Spinal cord (tissue), 10 donors: ENCODE measurements at places on chromosomes 5 and 9.

DNA sequence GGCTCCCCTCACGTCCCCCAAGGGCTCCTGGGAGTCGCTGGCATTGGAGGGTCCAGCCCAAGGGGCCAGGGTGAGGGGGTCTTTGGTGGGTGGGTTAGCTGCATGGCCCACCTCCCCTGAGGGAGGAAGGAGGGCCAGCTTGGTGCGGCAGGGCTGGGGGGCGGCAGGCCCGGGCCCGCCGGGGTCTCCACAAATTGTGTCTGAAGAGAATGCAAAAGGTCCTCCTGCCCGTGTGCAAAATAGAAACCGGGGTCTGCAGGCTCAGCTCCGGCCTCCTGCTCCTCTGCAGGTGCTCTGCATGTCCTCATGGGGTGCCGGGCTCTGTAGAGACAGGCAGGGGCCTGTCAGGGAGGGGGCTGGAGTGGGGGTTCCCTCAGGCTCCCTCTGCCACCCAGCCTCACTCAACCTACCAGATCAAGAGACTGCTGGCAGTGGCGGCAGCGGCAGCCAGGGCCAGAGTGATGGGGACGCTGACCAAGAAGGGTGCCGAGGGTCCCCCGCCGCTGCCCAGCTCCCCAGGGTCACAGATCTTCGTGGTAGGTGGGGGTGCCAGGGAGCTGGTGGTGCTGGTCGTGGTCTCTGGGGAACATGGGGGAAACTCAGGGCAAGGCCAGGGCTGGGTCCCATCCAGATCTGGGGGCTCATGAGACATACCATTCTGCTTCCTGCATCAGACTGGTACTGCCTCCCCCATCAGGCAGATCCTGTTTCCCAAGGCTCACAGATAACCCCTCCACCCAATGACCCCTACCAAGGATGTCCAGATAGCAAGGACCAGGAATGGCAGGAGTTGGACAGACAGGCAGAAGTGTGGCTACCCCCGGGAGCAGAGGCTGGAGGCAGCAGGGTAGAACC, 29.2 kb upstream of the ENHO start:
- no peak for DNase-seq

GRCh38 chr5:74143721-74144330, 496.7 kb downstream of the ENC1 start:
- no peak for DNase-seq

GRCh38 chr9:111094433-111094924, 56.2 kb upstream of the LPAR1 start:
- DNase-seq, result no peak

- no peak for DNase-seq
These were observed 914 bp upstream of the CD72 start for GRCh38 chr9:35618854-35619799.

- DNase-seq, result no peak
These were observed 41.3 kb downstream of the CAVIN4 start for GRCh38 chr9:100619194-100619593.

DNA sequence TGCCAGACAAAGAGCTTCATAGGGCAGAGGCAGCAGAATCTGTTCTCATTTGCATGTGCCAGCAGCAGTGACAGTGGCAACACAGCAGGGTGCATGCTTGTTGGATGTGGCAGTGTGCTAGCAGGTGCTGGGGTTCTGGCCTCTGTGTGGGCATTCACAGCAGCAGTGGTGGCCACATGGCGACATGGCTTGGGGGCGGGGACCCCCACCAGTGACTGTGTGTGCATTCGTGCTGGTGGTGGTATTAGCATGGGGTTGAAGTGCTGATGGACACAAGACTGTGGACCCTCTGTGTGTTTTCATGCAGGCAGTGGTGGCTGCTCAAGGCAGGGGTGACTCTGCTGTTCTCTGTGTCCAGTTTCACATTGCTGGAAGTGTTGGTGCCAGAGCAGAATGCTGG, 183.2 kb upstream of the PDE4D start:
- DNase-seq, result no peak

DNA sequence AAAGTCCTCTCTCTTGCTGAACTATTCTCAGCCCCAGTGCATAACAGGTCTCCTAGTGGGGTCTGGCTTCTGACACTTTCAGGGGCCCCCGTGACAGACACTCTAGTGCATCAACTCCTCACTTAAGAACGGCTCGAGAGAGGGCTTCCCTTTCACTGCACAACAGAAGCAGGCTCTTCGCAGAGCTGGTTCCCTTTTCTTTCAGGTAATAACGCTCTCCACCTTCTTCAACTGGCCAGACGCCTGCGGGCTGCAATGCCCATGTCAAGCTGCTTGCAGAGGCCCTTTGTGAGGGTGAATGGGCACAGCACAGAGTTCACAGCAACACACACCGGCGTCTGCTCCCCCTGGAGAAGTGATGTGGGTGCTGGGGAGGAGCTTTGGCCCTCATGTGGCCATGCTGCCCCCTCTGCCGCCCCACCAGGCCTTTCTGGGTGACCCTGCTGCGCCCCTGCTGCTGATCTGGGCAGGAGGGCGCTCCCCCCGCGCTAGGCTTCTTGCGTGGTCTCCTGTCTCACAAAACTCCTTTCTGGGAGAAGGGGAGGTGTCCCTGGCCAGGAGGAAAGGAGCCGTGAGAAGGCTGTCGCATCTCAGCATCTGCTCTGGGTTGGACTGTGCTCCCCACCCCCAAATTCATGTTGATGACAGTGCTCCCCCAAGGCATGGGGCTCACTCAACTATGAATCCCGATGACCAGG, 2.4 kb downstream of the MRPL36 start:
- no peak for DNase-seq

DNA sequence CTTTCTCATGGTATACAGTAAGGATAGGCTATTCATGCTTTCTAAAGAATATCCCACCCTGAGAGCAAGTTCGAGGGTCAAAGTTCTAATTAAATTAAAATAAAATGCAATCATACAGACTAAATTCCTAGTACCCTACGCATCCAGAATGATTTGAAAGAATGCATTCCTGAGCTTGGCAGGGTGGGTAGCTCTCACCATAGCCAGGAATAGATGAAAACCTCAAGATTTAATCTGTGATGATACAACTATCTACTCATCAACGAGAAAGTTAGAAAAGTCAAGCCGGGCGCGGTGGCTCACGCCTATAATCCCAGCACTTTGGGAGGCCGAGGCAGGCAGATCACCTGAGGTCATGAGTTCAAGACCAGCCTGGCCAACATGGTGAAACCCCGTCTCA, 32.3 kb downstream of the SERINC5 start:
- DNase-seq, result no peak

DNA sequence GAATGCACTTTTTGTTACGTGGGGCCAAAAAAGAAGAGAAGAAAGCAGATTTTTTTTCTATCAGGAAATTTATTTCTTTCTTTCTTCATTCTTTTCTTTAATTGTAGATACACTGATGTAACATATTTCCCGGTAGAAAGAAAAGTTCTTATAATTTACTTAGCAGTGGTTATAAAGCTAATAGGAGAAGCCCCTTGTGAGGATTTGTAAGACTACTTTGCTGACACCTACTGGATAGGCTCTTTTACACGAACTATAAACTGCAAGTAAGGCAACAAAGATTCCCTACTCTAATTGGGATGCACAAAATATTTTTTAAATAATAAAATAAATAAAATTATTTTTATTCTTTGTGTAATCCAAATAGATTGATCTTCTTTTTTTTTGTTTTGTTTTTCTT, 284.4 kb downstream of the DNAH5 start:
- DNase-seq, result no peak

GRCh38 chr5:132483101-132483500, 7.5 kb downstream of the IRF1 start:
- no peak for DNase-seq

GRCh38 chr5:172723508-172723907, 47.5 kb downstream of the DUSP1 start:
- no peak for DNase-seq

DNA sequence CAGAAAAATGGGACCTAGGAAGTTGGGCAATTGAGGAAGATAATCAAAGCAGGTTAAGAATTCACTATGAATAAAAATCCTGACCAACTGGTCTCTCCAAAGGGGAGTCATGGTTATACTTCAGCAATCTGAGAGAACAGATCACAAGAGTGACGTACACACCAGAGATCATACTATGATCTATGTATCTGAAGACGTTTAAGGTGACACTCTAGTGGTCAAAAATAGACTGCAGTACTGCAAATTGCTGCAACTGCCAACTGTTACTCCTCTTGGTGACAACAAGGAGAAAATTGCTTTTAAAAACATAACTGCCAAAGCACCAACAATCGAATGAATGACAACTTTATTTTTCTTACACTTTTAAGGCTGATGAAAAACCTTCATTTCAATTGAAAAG, 4.9 kb downstream of the AK6 start:
- DNase-seq, result no peak

DNA sequence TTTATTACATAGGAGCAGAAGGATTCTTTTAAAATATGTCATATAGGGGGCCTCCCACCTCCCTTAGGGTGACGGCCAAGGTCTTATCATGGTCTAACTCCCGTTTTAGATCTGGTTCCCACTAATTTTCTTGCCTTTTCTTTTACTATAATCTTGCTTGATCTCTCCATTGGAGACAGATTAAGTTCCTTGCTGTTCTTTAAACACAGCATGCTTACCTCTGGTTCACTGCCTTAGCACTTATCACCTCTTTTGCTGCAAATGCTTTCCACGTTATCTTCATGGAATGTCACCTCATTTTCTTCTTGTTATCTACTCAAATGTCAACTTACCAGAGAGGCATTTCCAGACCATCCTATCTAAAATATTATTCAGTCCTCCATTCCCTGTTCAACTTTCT, 1047.6 kb downstream of the TLE4 start:
- DNase-seq, result no peak

GRCh38 chr5:178323541-178323865, 90.9 kb upstream of the PHYKPL start:
- no peak for DNase-seq

GRCh38 chr5:105836268-105836667, 1834.5 kb downstream of the EFNA5 start:
- DNase-seq, result no peak

DNA sequence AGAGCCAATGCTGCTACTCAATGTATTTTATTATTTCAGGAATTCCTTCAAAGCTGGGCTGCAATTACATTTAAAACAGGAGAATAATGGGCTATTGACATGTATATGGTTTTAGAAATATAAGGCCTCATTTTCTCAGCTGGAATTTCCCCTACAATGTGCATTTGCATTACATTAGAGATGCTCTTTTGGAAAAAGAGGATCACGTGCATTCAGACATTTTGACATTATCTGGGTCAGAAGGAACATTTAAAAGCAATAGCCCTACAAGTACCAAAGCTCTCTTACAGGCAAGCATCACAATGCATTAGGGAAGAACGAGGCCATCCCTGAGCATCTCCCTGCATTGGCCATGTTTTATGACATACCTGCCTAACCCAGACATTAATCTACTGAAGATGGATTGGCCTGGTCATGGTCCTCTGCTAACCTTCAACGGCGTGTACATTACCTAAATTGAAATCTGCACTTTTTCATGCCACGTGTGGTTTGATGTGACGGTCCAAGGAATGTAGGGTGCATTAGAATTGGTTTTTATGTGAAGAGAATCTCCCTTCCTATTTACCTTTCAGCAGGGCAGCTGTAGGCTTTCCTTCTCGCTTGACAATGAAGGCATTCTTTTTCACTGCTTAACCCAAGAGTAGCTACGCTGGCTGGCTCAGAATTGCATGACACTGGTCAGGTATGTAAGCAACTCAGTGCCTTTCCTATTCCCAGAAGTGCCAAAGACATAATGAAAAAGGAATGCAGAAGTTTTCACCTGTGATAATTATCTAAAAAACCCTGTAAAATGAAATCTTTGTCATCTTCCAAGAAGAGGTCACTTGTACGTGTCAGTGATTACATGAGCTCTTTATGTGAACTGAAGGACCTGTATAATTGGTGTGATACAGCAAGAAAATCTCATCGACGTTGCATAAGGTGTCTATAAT, 212.3 kb upstream of the MPDZ start:
- DNase-seq, result no peak

DNA sequence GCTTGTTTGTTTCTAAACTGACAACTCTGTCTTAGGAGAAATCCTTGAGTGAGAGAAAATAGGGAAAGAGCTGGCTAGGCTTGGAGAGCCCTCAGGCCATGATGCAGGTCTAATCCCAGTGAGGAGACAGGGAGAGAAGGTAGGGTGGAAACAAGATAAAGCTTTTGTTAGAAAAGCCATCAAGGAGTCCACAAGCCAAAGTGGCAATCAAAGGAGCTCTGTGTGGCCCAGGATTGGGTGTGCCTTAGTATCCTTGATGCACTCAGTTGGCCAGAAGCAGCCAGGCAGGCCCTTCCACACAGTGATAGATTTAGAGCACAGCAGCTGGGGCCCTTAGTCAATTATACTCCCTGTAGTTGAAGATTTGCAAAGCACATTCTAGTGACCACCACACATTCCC, 73.9 kb downstream of the ALDH7A1 start:
- DNase-seq, result no peak

- DNase-seq, result no peak
These were observed 82.1 kb downstream of the HRH2 start for GRCh38 chr5:175740014-175740413.

- DNase-seq, result no peak
These were observed 124.9 kb upstream of the GRHPR start for GRCh38 chr9:37297592-37297991.

DNA sequence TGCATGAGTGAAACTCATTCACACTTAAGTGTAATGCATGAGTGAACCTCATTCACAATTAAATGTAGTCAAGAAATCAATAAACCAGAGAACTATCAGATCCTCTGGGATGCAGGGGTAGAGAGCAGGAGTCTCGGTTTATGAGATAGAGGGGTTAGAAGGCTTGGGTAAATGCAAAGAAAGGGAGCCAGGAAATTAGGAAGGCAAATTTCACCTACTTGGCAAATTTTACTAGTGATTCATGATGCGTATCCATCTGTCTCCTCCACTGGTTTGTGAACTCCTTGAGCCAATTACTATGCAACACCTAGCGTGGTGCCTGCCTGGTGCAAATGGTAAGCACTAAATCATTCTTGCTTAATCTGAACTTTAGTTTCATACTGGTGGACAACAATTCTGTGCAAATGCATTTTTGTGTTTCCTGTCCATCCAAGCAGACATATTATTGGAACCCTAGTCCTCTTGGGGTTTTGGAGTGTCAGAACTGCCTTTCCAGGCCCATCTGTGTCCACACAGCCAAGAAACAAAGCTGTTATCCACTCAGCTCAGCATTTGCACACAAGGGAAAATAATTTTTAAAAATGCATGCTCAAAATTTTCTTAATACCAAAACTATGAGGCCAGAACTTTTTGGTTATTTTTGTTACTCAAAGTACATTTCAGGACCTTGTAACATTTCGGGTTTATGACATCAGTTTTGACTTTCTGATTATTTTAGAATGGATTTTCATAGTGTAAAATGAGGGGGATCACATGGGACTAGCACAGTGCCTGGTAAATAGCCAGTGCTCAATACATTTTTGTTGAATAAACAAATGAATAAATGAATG, 5.2 kb downstream of the HAPLN1 start:
- DNase-seq, result no peak

- no peak for DNase-seq
These were observed 70.7 kb downstream of the PDE6A start for GRCh38 chr5:149873896-149874295.
